ENCODE measurements at places on chromosomes 6 and 20.

DNA sequence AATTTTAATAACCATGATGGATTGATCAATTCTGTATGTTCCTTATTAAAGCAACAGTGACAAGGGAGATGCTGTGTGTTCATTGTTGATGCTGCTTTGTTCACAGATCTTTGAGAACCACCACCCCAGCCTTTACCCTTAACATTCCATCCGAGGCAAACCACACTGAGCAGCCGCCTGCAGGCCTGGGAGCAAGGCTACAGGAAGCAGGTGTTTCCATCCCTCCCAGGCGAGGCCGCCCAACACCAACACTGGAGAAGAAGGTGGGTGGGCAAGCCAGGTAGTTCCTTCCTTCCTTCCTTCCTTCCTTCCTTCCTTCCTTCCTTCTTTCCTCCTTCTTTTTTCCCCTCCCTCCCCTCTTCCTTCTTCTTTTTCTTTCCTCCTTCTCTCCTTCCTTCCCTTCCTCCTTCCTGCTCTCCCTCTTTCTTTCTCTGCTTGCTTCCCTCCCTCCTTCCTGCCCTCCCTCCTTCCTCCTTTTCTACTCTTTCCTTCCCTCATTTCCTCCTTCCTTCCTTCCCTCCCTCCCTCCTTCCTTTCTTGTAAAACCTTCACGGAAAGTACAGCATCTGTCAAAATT lies 13.7 kb downstream of the TTLL2 start:
- no peak for DNase-seq

GRCh38 chr20:12927489-12927888 lies 81.3 kb upstream of the SPTLC3 start:
- DNase-seq: no peak

DNA sequence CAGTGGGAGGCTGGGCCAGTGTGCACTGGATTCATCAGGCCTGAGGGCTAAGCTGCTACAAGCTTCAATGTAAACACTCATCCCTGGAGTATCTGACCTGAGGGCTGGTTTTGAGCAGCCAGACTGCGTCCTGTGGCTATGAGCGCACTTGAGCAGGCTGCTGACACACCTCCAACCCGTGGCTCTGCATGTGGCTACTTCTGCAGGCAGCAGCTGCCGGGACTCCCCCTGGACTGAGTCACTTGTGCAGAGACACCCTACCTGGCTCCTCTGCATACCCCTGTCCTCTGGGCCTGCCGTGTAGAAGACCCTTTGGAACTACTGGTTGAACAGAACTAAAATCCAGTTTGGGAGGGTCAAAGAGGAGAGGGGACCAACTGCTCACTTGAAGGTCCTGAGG lies 172.0 kb downstream of the SCP2D1 start:
- no peak for DNase-seq

DNA sequence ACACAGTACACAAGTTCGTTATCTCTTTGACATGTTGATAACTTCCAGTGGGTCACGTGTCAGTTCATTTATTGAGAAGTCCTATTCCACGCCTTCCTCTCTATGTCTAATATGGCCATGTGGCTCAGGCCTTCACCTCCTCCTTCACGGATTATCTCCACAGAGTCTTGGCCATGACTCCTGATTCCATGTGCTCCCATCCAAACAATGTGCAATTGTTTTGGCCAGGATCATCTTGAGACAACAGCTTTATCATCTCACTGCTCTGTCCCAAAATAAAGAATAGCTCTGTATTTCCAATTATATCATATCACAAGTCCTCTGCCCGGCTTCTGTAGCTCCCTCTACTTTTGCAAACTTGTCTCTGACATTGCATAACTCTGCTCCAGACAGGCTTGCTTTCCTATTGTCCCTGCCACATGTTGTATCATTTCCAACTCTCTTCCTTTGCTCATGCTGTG lies 11.1 kb upstream of the TXNDC5 start:
- no peak for DNase-seq

GRCh38 chr6:148758492-148758891 lies 11.7 kb downstream of the UST start:
- peak; percentile 77 for DNase-seq

- no peak for DNase-seq
Observed at GRCh38 chr6:13076575-13076974, 251.8 kb downstream of the TBC1D7 start.

GRCh38 chr6:70198785-70199184 lies 104.1 kb downstream of the COL9A1 start:
- DNase-seq: no peak

GRCh38 chr6:138465007-138465645 lies 34.2 kb downstream of the NHSL1 start:
- DNase-seq: no peak

Measured in CD4-positive, alpha-beta T cell (primary cell).